ENCODE measurements at places on chromosomes 1 and 21.
A peak's percentile ranks its signal among the peaks of the same experiment; 100 is the strongest.

DNA sequence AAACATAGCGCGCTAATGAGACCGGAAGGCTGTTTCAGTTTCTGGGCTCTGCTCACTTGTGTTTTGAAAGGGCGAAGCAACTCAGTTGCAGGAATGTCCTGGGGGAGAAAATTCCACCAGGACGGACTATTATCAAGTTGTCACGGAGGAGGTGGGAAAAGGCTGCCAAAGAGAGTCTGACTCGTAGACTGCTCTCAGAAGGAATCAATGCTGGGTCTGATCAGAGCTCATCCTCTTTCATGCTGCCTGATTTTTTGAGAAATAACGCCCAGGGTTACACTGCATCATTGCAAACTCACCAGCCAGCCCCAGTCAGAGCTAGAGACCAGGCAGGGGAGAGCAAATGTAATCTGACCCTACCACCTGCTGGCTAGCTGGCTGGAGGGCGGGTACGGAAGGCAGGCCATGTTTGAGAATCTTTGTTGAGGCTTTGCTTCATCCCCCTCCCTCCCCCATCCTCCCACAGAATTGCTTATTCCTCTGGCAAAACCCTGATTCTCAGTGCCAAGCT is 36.4 kb upstream of the BCL9 start:
- DNase-seq: peak; percentile 12

DNA sequence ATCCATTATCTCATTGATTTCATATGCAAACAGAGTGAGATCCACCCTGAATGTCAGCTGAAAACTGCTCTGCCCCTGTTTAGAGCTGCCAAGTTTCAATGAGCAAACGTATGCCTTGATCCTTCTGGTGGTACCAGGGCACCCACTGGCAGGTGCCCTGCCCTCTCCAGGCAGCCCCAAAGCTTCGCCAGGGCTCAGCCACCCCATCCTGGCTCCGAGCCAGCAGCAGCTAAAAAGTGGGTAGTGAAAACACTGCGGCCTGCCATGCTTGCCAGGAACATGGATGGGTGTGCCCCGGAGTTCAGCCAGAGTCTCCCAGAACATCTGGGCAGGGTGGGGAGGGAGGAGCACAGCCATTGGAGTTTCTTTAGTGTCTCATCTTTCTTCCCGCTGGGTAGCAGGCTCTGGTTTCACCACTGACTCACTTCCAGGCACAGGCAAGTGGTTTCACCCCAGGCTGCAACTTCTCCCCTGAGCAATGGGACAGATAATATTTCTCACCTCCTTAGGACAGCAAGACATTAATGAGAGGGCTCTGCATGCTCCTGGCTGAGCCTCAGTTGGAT is 8.1 kb upstream of the LMX1A start:
- DNase-seq: no peak

GRCh38 chr1:185632659-185633423 is 101.3 kb upstream of the HMCN1 start:
- no peak for DNase-seq

DNA sequence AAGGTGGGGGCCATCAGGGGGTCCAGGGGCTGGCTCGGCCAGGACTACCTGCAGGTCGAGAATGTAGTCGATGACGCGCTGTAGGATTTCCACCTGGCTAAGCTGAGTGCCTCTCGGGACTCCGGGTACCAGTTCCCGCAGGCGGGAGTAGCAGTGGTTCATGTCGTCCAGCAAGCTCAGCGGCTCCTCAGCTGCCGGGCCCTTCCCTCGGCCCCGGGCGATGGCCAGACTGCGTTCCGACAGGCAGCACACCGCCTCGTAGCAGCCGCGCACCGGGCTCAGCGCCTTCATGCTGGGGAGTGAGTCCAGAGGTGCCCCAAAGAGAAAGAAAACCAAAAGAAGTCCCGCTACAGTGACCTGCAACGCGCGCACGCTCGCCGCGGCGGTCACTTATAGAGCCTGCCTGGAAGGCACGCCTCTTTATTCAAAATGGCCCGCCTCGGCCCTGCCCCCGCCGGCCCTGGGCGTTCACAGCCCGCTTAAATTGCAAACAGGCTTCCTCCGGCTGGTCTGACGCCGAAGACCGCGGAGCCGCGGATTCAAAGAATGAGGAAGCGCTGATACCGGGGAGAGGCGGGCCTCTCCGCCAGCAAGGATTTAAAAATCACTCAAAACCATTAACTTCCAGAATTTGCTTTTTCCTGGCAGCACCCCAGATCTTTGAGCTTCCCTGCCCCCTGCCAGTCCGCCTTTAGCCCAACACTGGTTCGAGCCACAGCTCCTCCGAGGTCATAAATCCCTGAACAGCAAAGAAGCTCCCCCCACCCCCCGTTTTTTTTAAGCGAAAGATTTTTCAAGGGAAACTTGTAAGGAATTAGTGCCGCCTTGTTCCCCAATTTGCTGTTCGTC is at the start of gene ID3:
Gene ID3 (minus strand): TSS at position 366 of the 849 bp plus-strand sequence. CDS start 75 bp downstream, at position 291.
- DNase-seq: peak; percentile 93

- DNase-seq: no peak
These were observed 57.5 kb downstream of the ENAH start for GRCh38 chr1:225595452-225595851.

DNA sequence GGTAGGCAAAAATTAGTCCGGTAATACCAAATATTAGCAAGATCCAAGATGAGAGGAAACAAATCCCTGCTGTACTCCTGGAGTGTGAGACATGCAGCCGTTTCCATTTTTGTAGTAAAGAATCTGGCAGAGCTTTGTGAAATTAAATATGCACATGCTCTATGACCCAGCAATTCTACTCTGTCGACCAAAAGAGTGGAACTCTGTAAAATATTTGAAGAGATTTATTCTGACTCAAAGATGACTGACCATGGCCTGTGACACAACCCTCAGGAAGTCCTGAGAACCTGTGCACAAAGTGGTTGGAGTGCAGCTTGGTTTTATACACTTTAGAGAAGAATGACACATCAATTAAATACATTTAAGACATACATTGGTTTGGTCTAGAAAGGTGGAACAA is 16.2 kb downstream of the HAX1 start:
- no peak for DNase-seq

GRCh38 chr1:209505044-209505443 is 78.5 kb upstream of the CAMK1G start:
- DNase-seq: no peak

GRCh38 chr1:43253876-43254275 is 15.9 kb upstream of the TMEM125 start:
- no peak for DNase-seq

DNA sequence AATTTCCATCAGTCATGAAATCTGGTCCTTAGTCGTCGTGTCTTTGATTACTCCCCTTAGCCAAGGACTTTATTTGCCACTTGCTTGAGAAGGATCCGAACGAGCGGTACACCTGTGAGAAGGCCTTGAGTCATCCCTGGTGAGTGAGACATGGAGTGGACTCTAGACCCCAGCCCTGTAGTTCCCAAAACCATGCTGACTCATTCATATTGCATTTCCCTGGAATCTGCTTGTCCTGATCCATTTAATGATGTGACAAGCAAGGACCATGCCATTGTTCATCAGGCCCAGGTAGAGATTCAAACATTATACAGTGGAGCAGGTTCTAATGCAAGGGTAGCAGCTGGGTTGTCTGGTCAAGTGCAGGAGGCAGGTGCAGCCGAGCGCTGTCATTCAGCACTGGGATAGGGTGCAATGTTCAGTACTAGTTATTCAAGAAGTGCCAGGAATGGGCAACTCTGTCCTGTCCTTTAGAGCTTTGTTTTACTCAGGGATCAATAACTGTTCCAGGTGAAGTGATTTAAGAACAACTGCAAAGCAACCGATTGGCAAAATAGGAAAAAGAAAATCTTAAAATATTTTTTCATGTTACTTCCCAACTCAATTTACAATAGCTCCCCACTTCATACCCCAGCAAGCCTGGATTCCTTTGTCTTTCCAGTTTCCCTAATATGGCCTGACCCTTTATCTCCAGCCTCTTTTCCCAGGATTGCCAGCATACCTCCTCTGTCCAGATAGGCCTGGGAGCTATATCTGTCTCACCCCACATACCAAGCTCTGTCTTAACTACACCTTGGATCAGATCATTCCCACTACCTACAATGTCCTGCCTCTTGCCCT is 26.5 kb downstream of the CAMK1G start:
- DNase-seq: no peak

GRCh38 chr1:175408986-175409385 is 216.4 kb upstream of the KIAA0040 start:
- DNase-seq: no peak

DNA sequence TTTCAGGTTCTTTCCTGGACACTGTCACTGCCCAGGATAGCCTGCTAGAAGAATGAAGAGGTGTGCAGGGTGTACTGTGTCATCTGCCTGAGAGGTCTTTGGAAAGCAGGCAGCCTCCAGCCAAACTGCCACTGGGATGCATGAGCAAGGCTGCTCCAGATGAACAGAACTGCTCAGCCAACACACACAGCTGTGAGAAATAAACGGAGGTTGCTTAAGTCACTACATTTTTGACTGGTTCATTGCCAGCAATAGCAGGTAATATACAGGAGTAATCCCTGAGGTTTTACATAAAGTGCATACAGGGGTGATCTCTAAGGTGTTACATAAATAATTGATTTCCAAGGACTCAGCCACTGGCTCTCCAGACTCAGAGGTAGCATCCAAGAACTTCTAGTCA is 516.9 kb downstream of the BRINP3 start:
- no peak for DNase-seq

GRCh38 chr1:16198444-16199156 is 13.9 kb downstream of the ARHGEF19 start:
- DNase-seq: no peak

DNA sequence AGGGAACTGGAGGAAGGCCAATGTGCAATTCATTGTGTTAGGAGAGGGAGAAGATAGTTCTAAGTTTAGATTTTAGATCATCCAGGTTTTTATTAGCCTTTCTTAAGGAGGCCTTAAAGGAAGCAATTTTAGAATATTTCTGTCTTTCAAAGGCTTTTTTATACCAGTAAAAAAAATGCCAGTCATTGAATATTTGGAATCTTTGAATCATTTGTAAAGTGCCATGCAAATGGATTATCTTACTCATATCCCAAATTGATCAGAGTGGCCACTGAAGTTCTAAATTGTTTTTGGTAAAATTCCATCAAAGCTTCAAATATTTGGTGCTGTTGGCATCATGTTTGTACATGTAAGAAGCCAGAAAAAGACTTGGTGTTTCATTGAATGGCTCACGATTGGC is 244.8 kb downstream of the RPS6KC1 start:
- no peak for DNase-seq

- no peak for DNase-seq
These were observed 45.9 kb downstream of the OLIG1 start for GRCh38 chr21:33115631-33116510.

DNA sequence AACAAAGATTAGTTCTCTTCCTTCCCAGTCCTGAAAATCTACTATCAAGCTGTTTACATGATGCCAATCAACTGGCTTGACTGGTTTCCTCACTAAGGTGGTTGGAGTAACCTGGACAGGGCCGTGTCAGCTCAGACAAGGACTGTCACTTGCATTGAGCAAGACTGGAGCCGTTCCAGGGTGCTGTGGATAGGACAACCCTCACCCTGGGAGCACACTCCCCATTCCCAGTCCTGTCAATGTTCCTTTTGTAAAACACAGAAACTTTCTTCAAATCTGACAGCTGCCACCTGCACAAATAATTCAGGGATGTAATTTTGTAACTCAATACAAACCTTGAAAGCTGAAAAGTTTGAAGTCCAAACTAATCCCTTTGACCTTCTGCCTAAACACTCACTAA is 31.4 kb downstream of the PLPP3 start:
- DNase-seq: no peak

DNA sequence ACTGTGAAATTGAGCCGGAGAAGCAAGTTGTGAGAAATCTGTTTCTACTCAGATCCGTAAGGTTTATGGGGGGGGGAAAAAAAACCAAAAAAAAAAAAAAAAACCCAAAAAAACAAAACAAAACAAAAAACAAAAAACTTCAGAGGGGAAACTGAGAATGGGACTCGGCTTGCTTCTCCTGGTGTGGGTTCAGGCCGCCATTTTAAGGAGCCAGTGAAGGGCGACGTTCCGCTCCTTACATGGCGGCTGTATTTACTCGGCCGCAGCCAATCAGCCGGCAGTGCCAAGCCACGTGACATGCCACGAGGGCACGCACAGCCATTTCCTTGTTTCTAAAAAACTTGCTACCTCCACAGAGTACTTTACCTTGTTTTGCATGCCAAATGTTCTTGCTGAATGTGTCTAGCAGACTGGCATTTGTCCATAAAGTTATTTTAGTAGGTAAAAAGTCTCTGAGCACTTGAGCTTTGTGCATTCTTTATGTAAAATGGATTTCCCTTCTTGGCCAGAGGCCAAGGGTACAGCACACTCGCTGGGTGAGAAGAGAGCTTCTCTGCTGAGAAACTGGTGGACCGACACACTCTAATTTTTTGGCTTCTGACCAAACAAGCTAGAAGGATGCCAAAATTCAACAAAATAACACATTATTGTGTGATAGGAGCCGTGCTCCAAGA is 101.8 kb downstream of the NFIA start:
- DNase-seq: no peak

GRCh38 chr1:54301497-54301896 is 101.5 kb downstream of the MRPL37 start:
- DNase-seq: no peak

DNA sequence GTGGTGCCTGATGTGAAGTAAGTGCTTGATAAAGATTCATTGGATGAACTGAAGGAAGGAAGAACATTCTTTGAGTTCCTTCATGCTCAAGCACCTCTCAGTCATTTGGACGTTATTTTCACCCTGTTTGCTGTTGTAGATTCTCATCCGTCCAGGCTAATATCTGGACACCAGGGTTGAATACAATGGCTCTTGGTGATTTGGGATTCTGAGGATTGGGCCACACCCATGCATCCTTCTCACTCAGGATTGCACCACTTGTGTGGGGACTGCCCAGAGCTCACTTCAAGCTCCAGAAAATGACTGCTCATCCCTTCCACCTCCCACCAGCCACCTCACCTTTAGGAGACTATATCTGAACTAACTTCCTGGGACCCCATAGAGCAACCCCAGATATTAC is 117.1 kb upstream of the IPO9 start:
- DNase-seq: no peak

GRCh38 chr1:15609631-15610030 is 7.6 kb upstream of the DDI2 start:
- DNase-seq: no peak

DNA sequence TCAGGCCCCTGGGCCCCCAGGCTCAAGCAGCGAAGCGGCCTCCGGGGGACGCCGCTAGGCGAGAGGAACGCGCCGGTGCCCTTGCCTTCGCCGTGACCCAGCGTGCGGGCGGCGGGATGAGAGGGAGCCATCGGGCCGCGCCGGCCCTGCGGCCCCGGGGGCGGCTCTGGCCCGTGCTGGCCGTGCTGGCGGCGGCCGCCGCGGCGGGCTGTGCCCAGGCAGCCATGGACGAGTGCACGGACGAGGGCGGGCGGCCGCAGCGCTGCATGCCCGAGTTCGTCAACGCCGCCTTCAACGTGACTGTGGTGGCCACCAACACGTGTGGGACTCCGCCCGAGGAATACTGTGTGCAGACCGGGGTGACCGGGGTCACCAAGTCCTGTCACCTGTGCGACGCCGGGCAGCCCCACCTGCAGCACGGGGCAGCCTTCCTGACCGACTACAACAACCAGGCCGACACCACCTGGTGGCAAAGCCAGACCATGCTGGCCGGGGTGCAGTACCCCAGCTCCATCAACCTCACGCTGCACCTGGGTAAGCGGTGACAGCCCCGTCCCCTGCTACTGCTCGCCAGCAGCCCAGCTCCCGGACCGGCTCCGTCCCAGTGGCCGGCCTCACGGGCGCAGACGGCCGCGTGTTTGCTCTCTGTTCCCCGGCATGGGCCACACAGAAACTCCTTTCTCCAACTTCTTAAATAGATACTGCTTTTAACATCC is 539 bp downstream of the LAMC1 start:
- peak; percentile 51 for DNase-seq
